Epithelial cell of alveolus of lung (primary cell): ENCODE measurements at places on chromosomes 2 and 18. TPM values are rescaled to one million over a fixed set of nuclear protein-coding genes. Genes with fewer than 3 reads are reported as not detected.

The DUSP2 gene
- 0.40 and 2.6 TPM in 2 replicates for total RNA-seq

The TRIP12 gene
- 89.2 and 99.3 TPM in 2 replicates for total RNA-seq

The FAP gene
- total RNA-seq = 15.5 and 118 TPM in 2 replicates

The MOGAT1 gene
- total RNA-seq = not detected in 2 replicates

The GREB1 gene
- total RNA-seq = 0.13 and 1.4 TPM in 2 replicates

The TUBB8B gene
- not detected in 2 replicates for total RNA-seq

The ERICH2 gene
- total RNA-seq = 4.5 TPM in 1 of 2 replicates, not detected in the other

The CHST9 gene
- not detected in 2 replicates for total RNA-seq

The HAAO gene
- total RNA-seq = 2.7 and 7.3 TPM in 2 replicates

The FAM110C gene
- total RNA-seq = under 0.01 and 0.16 TPM in 2 replicates

The EGR4 gene
- total RNA-seq = not detected in 2 replicates

The CNTNAP5 gene
- total RNA-seq = not detected in 2 replicates

The DES gene
- under 0.01 and 20.4 TPM in 2 replicates for total RNA-seq

The DSC3 gene
- 1.4 and 2.5 TPM in 2 replicates for total RNA-seq

The BOLL gene
- 0.08 TPM in 1 of 2 replicates, not detected in the other for total RNA-seq

The ABCG8 gene
- not detected in 2 replicates for total RNA-seq

The MORN2 gene
- total RNA-seq = 17.7 and 19.9 TPM in 2 replicates

The RTP5 gene
- not detected in 2 replicates for total RNA-seq

The ANKRD36C gene
- 7.6 and 12.1 TPM in 2 replicates for total RNA-seq

The ZNF396 gene
- total RNA-seq = 0.78 and 1.4 TPM in 2 replicates

The C2orf66 gene
- total RNA-seq = 0.24 TPM in 1 of 2 replicates, not detected in the other

The FN1 gene
- 6,279 and 12,176 TPM in 2 replicates for total RNA-seq

The ARHGAP28 gene
- total RNA-seq = 5.3 and 33.8 TPM in 2 replicates

The AKAIN1 gene
- total RNA-seq = not detected in 2 replicates

The KCNG2 gene
- total RNA-seq = 4.7 and 18.8 TPM in 2 replicates

The CPLX4 gene
- not detected in 2 replicates for total RNA-seq

The CDH7 gene
- not detected in 2 replicates for total RNA-seq

The SLC4A3 gene
- total RNA-seq = 3.8 and 4.0 TPM in 2 replicates

The PRADC1 gene
- 12.1 and 26.4 TPM in 2 replicates for total RNA-seq

The SNORC gene
- total RNA-seq = 0.26 and 6.8 TPM in 2 replicates

The MTIF2 gene
- total RNA-seq = 21.6 and 23.2 TPM in 2 replicates

The CCDC74B gene
- total RNA-seq = 5.4 and 17.9 TPM in 2 replicates

The ARHGAP15 gene
- total RNA-seq = 1.4 and 3.0 TPM in 2 replicates

The HTR2B gene
- 0.08 TPM in 1 of 2 replicates, not detected in the other for total RNA-seq

The GMCL1 gene
- 7.0 and 7.9 TPM in 2 replicates for total RNA-seq

The HOXD12 gene
- total RNA-seq = not detected in 2 replicates

The TRIM43 gene
- total RNA-seq = not detected in 2 replicates

The G6PC2 gene
- total RNA-seq = not detected in 2 replicates

The KCNIP3 gene
- total RNA-seq = 0.78 and 0.96 TPM in 2 replicates

The TRABD2A gene
- total RNA-seq = 5.3 and 16.3 TPM in 2 replicates

The CYTIP gene
- not detected in 2 replicates for total RNA-seq

The RNPEPL1 gene
- 35.9 and 41.3 TPM in 2 replicates for total RNA-seq

The MAP3K19 gene
- not detected in 2 replicates for total RNA-seq
